Amniotic epithelial cell (primary cell): ENCODE measurements at places on chromosomes 12 and 14.

- peak; percentile 98 for DNase-seq
Observed at GRCh38 chr12:1350055-1350933, 244.1 kb downstream of the FBXL14 start.

DNA sequence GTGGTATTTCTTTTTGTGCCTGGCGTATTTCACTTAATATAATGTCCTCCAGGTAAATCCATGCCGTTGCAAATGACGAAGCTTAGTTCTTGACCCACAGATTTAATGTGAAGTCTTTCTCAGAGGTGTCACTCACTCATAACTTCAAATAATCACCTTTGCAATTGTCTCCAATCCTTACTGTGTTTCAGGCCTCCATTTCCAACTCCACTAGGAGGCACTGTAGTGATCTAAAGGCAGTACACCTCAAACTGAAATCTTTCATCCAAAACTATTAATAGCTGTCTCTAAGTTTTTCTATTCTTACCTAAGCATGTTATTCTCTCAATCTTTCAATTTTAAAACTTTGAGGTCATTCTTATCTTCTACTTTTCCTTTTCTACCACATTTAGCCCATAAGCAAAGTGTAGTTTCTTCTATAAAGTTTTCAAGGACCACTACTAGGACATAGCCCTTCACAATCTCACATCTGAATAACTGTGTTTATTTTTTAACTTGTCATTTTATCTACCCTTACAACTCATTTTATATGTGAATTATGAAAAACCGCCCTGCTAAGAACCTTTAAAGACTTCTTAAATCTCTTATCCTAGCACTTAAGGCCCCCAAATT lies 25.5 kb upstream of the FBXO34 start:
- peak; percentile 47 for DNase-seq

DNA sequence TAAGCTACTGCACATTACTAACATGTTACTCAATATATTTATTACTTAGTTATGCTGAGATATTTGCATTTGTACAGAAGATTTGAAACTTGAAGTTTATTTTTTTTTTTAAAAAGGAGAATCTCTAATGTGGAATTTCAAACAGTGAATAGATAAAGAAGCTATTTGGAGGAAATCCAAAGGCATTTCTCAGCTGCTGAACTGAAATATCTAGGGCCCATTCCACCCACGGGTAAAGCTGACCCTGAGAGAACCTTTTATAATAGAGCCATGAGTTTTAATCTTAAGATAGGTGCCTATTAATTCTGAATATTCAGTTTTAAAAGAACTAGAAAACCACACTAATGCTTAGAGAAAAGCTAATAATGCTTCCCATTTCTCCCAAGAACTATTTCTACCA lies 225.4 kb upstream of the CAND1 start:
- DNase-seq: peak; percentile 75

DNA sequence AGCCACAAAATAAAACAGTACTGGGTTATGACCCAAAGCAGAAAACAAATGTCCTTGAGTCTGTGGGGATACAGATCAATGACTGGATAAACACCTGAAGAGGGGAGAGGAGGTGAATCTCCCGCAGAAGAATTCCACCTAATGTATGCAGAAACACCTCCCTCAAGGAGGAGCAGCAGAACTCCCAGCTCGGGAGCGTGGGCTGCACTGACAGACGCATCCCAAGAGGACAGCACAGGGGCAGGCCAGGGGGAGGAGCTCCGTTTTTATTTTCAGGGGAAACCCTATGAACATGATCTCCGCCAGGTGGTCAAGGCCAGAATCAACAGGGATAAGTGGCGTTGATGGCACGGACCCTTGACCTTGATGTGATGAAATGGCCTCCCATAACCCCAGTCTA lies 41.8 kb upstream of the PPP2R5C start:
- DNase-seq: no peak

- no peak for DNase-seq
Observed at GRCh38 chr12:106914796-106915634, 40.7 kb upstream of the TMEM263 start.

- DNase-seq: no peak
Observed at GRCh38 chr12:94429191-94429590, 30.5 kb downstream of the CEP83 start.

DNA sequence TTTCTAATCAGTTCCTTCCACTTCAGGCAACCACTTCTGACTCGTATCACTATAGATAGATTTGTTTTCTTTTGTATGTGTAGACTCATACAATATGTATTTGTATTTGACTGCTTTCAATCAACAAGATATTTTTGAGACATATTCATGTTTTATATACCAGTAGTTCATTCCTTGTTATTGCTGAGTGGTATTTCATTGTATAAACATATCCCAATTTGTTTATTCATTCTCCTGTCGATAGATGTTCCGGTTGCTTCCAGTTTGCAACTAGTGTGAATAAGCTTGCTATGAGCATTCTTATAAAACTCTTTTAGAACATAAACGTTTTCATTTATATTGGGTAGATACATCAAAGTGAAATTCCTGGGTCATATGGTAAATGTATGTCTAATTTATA lies 119.2 kb downstream of the FIGNL2 start:
- DNase-seq: no peak

DNA sequence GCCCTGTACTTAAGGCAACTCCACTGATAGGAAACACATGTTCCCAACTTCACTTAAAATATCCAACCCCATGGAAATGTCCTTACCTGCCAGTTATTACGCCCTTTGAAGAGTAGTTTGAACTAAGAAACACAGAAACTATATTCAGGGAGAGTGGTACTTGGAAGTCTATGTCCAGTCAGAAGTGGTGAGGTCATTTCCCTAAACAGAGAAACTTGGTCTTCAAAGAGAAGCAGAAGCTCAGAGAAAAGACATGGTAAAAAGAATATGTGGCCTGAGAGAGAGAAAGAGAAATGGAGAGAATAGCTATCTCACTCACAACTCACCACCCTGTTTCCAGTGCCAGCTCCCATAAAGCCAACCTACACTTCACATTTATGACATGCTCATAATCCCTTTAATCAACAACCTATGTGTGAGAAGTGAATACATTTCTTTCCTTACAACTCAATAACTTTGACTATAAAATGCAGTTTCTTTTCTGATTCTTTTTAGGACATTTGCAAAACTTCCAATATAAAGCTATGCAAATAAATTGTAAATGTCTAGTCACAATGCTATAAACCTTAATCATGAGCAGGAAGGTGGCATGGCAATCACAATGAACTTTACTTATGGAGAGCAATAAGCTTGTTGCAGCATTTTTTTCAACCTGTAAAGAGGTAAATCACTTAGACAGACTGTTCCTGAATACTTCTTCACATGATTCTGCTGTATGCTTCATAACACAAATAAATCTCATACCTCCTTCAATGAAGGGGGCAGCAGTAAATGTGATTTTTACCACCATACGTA lies 67.1 kb downstream of the CPNE8 start:
- DNase-seq: no peak
